Activated T-helper 1 cell treated with anti-CD3 and anti-CD28 coated beads, Interleukin-2, amount 50 U/mL, for 16 hours (primary cell): ENCODE measurements at places on chromosomes 7 and 10.

- DNase-seq, result no peak
These were observed 48.4 kb downstream of the TES start for GRCh38 chr7:116258734-116259133.

DNA sequence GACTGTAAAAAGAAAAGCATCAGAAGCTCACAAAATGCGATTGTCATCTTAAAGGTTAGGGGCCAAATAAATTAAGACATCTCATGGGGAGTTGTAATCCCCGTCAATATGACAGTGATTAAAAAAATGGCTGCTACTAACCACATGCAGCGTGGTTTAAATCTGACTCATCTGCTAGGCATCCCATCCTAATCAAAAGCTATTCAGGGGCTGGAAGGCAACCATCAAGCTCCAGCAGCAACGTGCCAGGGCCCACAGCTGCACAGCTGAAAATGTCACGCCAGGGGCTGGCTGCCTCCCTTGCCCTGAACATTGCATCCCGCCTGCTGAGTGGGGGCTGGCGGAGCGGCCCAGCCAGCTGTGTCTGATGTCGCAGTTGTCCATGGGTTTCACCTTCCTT, 66.3 kb upstream of the FRMD4A start:
- DNase-seq, result no peak

- DNase-seq, result no peak
These were observed 58.4 kb upstream of the TM9SF3 start for GRCh38 chr10:96645191-96645721.

DNA sequence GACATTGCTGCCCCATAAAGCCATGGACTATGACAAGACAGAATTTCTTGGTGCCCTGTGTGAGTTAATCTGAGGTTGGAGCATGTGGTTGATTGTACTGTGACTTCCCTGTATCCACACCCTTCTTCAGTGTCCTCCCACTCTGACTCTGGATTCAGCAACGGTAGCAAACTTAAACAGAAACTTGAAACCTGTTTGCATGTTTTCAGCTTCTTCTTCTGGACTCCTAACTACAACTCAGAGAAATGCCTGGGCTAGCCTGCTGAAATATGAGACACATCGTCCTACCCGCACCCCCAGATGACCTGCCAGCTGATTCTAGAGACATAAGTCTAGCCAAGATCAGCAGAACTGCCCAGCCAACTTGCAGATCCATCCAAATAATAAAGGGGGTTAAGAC, 78.4 kb downstream of the IPMK start:
- DNase-seq, result no peak

DNA sequence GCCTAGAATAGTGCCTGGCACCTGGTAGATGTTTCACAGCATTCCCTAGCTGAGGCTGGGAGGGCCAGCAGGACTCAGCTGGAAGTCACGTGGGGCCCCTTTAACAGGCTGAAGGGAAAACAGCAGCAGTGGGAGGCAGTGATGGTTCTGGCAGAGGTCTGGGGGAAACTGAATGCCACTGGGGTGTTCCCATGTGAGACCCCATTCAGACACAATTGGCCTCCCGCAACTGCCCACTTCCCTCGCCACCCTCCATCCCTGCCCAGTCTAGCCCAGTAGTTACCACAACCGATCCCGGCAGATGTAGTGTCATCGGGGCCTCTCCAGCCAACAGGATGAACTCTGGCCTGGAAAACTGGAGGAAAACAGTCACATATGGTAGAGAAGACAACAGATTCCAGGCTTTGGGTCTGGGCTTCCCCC, 38.3 kb downstream of the FRMPD2 start:
- DNase-seq, result no peak

DNA sequence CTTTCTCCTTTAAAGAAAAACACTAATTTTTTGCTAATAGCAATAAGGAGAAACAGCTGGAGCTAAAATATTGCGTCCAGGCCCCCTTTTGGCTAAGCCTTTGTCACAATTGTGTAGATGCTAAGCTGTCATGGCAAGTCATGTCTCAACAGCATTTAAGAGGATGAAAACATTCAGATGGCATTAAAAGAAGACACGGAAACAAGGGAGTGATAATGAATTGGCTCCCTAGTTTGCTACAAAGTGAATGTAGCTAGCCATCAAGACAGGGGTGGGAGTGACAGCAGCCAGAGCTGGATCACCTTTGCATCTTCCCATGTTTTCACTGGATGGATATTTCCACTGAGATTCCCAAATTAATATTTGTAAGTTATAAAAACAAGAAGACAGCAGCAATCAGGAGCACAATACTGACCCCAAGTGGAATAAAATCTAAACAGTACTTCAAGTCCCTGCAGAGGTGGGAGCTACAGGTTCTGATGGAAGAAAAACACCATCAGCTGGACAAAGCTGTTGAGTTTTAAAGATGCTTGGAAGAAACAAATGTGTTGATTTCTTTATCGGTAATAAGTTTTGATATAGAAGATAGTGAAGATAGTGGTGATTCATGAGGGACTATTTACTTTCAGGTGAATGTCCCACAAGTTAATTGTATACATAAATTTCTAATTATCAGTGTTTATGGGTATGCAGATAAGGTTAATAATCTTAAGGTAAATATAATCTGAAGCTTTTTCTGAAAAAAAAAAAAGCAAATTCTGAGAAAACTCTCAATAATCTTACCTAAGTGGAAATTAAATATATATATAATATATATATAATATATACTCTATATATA, 129.4 kb downstream of the SLC16A9 start:
- DNase-seq, result no peak

DNA sequence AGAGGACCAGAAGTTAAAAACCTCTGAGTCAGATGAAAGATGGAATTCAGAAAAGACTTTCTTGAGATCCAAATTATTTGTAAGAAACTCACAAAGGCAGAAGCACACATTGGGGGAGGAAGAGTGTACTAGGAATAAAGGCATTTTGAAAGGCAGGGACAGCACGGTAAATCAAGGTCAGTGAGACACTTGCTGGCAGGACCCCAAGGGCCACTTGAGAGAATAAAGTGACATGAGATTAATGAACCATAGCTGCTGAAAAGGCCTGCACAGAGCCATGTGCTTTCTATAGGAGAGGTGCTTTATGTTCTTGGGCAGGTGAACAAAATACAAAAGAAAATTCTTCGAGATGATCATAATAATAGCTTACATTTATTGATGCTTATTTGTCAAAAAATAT, 929.9 kb upstream of the MBL2 start:
- DNase-seq, result no peak

- DNase-seq, result no peak
These were observed 513 bp downstream of the ODAD2 start for GRCh38 chr10:27998178-27998953.

DNA sequence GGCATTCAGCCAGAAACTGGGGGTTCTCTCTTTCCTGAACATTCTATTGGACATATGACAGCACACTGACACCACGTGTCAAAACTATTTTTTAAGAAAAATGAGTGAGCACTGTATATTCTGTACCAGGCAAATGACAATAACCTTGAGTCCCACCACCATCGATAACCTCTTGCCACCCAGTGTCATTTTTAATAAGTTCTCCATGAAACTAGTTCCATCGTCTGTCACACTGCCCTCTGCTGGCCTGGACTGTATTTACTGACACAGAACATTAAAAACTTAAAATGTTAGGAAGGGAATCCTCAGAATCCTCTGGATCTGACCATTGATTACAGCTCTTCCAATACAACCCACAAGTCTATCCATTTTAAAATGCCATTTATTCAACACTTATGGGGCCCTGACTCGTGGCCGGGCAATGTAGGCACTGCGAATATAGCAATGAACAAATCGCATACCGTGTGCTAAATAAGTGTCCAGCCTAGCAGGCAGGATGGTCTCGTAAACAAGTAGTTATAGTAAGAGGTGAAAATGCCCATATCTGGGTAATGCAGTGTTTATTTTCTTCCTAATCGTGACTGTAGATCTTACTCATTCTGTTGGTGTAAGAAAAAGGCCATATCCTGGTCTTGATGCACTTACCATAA, 35.9 kb upstream of the CACNB2 start:
- DNase-seq, result no peak

DNA sequence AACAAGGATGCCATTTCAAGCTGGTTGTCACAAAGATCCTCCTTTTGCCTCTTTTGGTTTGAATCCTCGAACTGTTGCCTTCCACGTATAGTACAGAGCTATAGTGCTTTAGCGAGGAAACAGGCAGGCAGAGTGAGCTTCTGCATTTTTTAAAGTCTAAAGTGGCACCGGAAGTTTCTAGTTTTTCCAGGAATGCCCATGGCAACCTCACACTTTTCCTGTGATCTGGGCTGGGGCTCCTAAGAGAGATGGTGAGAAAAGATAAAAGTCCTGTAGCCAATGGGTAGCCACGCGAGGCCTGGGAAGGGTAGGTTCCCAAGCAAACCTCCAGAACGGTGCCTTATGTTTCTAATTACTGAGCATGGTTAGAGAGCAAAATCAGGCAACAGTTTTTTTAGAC, 76.7 kb downstream of the CALD1 start:
- no peak for DNase-seq

DNA sequence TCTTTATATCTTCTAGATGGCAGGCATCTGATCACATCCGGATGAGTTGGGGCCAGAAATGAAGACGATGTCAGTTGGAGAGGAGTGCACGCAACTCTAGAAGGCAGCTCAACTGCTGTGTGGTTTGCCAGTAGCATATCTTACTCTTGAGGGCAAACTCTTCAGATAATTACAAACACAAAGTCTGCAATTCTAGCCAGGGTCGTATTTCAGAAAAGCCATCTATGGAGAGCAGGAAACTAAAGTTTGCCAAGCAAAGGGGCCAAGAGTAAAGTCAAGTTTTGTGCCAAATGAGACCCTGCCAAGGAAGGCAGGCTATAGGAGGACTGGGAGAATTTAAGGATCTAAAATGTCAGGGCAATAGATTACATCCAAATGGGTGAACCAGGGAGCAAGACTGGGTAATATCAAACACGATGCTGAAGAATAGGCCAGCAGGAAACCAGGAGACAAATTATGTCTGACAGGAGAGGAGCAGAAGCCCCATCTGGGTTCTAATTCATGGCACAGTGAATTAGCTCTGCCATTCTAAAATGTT, 312.5 kb upstream of the SEMA3C start:
- no peak for DNase-seq

DNA sequence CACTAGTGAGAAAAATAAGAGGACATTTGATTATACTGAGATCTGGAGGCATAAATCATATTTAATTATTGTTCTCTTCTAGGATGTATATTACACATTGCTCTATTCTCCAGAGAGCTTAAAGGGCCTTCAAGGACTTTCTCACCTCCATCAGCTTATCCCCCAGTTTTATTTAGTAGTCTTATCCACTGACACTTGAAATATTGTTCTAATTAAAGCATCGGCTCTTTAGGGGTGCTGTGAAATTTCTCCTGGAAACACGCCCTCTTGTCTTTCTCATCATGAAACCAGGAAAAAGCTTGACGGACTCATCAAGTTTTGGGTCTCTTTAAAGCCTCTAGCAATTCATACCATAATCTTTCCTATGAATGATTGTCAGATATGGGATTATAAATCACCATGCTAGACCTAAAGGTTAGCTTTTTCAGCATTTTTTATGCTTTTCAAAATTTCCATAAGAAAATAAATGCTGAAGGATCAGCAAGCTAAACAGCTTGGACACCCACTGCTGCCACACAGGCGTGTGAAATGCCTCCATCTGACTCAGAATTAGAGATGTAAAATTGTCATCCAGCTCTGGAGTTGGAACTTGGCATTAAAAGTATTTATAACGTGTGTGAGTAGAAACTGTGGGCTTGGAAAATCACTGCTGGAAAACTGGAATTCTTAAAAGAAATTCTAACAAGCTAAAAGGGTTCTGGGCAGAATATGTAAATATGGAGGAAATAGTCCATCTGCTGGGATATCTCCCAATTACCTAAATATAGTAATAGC, 216.3 kb downstream of the CHRM2 start:
- no peak for DNase-seq

DNA sequence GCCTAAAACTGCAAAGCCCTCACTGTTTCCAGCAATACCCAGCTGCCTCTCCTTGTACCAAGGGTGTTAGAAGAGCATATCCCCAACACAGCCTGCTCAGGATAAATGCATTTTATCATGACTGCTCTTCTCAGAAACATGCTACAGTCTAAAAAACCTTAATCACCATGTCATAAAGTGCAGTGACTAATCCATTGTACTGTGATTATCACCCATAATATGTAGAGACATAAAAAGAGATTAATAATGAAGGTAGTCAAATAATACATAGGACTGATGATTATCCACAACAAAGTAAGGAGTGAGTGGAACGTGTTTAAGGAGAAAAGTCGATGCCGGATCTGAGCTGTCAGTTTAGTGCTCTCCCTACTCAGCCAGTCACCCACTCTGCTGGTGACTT, 12.2 kb upstream of the WDR11 start:
- no peak for DNase-seq

DNA sequence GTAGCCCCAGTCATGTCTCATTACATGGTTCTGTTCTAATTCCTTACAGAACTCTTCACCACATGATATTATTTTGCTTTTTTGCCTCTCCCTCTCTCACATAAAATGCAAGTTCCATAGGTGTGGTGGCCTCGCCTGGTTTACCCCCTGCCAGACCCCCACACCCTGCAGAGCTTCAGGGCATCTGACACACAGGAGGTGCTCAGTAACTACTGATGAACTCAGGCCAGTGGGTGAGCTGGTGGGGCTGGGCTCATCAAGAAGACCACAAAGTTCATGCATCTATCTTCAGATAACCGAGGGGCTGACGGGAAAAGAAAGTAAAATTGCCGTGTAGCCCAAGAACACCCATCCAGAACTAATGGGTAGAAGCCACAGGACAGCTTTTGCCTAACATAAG, 253.1 kb downstream of the GRID1 start:
- no peak for DNase-seq

DNA sequence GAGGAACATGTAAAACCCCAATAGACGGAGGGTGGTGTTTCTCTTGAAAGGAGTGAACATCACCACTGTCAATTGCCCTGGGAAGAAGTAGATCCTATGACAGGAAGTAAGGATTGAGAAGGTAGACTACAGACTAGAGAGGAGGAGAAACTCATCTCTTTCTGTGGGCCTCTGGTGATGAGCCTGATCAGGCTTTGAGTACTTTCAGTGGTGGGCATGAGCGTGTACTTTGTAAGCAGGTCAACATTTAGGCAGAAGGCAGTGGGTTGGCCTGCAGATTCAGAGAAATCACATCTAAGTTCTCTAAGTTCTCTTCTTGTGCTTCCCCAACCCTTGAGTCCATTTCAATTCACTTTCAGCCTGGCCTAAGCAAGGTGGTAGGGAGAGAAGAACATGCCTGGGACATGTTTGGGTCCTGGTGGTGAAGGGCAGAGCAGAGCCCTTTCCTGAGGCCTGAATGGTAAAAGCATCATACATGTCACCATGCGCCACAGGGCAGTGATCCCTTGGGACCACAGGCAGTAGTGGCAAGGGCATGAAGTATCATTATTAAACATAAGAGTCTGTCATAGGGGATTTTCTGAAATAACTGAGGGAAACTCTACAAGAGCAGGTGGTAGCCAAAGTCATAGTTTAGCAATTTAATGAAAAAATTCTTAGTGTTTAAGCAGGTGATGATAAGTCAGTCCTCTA, 56.4 kb upstream of the ANKRD1 start:
- DNase-seq, result no peak

DNA sequence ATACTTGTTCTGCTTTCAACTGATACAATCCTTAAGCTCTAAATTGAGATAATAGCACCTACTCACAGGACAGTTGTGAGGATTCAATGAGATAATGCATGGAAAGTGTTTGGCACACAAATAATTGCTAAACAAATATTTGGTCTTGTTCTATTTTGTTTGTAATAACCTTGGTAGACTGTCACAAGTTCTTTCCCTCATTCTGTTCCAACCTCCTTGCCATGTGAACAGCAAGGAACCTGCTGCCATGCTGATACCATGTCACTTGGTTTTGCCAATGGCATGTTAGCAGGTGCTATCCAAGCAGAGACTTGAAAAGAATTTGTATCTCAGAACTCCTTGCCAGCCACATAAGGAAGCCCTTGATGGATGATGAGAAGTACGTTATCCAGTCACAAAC, 24.8 kb upstream of the TECTB start:
- no peak for DNase-seq
